ENCODE measurements at places on chromosomes 16 and 17.

DNA sequence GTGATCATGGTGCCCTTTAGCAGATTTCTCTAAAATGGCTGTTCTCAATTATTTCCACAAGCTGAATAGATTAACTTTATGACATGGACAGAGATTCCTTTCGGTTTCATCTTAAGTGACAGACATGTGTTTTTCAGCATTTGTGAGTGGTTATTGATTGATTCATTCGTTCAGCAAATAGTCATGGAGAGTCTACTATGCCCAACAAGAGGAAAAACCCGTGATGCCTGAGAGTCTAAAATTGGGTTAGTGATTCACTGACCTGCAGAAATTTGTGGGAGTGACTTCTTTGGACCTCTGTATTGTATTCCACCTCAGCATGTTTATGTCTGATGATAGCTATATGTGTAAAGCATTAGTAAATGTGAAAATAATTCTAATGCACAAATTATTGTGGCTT, 28.0 kb upstream of the DUSP14 start:
- DNase-seq = no peak

GRCh38 chr17:15384142-15384787, 42.9 kb upstream of the TEKT3 start:
- no peak for DNase-seq

DNA sequence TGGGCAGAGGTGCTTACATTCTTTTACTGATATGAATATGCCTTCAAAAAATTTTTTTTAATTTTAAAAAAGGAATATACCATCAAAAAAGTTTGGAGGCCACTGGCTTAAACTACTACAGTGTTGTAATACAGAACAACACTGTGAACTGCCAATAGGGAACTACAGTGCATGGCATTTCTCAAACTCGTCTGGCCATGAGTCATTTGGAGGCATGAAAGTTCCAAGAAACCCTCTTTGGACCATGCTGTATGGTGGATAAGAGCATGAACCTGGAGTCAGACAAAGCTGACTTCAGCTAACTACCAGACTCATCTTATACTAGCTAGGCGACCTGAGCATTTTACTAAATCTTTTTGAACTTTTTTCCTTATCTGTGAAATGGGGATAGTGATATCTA, 9.2 kb upstream of the NF1 start:
- no peak for DNase-seq

- DNase-seq = peak; percentile 85
Measured at GRCh38 chr17:3913531-3914311, 2.5 kb downstream of the P2RX1 start.

GRCh38 chr16:65796481-65796880, 570.0 kb upstream of the CDH5 start:
- DNase-seq = no peak

- no peak for DNase-seq
Measured at GRCh38 chr17:40518401-40519088, 17.1 kb upstream of the TNS4 start.

DNA sequence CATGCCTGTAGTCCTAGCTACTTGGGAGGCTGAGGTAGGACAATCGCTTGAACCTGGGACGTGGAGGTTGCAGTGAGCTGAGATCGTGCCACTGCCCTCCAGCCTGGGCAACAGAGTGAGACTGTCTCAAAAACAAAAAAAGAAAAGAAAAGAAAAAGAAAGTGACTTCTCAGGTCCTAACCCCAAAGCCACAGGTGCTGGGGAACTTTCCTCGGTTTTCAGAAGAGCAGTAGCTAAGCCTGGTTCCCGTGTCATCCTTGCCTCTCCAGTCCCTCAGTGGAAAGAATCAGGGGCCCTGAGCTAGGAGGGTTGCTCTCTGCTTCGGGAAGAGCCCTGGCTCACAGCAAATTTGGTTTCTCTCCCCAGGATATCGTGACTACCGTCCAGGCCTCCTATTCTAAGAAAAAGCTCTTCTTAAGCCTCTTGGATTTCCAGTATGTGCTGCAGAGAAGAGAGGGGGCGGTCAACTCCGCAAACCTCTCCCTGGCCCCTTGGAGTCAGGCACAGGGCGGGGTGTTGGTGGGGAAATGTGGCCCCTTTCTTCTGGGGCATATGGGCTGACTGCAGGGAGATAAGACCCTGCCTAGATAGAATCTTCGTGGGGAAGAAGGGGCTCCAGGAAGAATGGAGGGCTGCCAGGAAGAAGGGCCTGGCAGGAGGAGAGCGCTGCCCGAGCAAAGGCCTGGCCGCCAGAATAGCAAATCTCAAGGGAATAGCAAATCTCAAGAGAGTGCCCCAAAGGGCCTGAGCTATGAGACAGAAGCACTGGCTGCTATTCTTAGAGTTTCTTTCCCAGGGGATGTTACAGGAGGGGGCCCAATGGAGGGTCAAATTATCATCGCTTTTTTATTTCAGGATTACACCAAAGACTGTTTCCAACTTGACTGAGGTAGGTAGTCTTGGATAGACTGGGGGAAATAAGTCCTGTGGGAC, 8.3 kb upstream of the NLRC5 start:
- no peak for DNase-seq

DNA sequence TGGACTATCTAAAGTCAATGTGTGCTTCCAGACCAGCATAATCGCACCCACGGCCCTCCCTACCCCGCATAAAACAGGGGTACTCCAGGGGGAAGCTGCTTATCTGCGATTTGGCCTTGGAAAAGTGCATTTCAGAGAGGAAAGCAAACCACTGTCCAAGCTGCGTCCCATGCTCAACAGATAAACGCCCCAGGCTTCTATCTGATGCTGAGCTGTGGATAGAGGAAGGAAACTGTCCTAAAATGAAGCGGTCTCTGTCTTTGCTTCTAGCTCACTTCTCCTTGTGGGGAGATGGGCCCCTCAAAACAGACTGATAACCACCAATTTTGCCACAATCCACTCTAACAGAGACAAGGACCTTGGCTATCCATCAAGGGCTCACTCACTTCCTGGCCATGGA, 160.5 kb upstream of the TNRC6C start:
- no peak for DNase-seq

DNA sequence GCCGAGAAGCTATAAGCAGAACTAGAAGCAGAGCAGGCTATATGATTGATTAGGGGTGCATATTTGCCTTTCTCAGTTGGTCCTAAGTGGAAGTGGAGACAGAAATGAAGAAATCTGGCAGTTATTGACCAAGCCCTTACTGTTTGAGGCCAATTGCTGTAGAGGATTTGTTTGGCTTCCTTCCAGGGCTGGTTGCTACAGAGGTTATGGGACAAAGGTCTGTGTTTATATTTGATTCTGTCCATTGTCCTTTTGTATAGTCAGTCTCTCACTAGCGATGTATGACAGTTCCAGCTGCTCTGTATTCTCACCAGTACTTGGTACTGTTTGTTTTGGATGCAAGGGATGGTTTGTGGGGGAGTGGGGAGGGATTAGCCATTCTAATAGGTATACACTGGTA, 7.3 kb upstream of the ALOX15 start:
- DNase-seq = no peak

- DNase-seq = no peak
Measured at GRCh38 chr16:73113336-73113735, 65.4 kb upstream of the ZFHX3 start.

- no peak for DNase-seq
Measured at GRCh38 chr17:62923258-62924150, 42.5 kb upstream of the TANC2 start.

DNA sequence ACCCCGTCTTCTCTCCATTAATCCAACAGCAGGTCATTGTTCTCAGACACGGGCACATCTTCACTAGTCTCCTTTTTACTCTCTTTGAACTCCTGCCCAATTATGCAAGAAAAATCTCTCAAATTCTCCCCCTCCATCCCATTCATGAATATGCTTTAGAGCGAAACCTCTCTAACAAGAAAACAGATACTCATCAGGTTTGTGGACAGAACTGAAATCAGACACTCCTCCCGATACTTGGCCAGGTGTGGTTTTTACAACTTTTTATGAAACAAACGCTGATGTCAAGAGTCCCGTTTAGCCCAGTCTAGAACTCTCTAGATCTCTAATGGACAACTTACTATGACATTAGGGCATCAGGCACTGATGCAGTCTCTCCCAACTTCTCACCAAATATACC, 40.9 kb downstream of the PIK3R5 start:
- no peak for DNase-seq

DNA sequence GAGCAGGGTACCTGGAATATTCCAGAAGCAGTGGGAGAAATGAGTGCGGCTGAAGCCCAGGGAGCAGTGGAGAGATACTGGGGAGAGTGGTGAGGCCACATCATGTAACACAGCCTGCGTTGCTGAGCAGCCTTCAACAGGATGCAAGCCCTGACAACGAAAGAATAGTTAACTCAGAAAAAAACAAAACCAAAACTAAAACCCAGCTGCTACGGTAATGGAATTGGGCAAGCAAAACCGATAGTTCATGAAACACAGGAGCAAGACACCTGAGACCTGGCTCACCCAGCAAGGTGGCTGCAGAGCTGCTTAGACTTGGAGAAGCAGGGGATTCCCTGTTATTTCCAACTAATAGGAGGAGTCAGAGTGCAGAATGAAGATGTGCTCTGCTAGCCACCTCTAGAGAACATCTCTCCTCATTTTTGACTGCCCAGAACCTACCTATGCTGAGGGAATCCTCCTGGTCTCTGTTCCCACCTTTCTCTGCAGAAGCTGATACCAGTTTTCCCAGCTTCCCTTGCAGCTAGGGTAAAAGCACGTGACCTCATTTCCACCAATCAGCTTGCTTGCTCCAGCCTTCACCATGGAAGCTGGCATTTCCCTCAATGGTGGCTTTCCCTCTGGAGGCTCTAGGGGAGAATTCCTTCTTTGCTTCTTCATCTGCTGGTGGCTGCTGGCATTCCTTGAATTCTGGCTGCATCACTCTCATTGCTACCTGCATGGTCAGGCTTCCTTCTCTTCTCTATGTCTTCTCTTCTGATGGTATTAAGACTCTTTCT, 59.4 kb upstream of the XYLT1 start:
- peak; percentile 38 for DNase-seq

DNA sequence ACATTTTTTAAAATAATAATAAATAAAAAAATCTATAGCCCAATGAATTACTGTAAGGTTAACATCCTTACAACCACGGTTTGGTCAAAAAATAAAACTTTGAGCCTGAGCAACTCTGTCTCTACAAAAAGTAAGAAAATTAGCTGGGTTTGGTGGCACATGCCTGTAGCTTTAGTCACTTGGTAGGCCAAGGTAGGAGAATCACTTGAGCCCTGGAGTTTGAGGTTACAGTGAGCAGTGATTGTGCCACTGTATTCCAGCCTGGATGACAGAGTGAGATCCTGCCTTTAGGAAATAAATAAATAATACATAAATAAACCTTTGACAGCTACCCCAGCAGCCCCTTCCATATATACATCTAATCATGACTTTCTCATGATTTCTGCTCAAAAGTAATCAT, 26.9 kb upstream of the PHAF1 start:
- DNase-seq = no peak

- DNase-seq = no peak
Measured at GRCh38 chr16:68202091-68202519, 33.8 kb downstream of the ESRP2 start.

DNA sequence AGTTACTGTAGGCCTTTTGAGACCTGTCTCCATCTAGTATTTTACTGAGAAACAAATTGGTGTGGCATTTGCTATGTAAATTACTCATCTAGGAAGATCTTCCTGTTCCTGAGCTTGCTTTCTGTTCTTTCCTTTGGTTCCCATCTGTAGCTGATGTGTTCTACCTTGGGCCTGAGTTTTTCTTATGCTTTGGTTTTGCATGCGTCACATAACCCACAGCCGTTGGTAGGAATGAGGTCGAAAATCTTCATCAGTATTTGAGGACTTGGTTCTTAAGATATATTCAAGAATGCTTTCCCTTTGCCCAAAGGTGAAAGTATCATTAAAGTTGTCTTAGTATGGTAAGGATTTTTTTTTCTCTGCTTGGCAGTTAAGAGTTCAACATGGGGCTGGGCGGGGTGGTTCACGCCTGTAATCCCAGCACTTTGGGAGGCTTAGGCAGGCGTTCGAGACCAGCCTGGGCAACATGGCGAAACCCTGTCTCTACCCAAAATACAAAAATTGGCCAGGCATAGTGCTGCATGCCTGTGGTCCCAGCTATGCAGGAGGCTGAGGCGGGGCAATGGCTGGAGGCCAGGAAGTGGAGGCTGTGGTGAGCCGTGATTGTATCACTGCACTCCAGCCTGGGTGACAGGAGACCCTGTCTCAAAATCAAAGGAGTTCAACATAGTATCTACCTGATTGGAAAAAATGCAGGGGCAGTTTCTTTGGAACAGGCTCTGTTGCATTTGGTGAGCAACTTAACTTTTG, 28.8 kb downstream of the IST1 start:
- no peak for DNase-seq

DNA sequence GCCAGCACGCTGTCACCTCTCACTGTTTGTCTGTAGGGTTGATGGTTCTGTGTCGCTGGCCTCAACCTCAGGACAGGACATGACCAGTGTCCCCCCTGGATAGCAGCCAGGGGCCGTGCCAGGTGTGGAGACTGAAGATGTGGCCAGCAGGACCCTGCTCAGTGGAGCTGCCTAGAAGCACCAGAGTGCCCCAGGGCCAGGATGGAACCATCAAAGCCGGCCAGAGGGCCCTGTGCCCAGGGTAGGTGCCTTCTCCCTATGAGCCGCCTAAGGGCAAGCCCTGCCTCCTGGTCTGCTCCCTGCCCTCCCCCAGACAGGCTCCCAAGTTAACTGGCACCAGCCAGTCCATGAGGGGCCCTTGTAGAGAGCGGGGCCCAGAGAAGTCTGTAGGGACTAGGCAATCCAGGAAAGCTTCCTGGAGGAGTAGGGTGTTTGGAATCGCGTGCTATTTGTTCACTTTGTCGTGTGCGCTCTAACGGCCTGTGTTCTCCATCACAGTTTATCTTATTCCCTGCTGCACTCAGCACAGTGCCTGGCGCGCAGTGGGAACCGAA, 546 bp upstream of the NDUFB10 start:
- DNase-seq = no peak

DNA sequence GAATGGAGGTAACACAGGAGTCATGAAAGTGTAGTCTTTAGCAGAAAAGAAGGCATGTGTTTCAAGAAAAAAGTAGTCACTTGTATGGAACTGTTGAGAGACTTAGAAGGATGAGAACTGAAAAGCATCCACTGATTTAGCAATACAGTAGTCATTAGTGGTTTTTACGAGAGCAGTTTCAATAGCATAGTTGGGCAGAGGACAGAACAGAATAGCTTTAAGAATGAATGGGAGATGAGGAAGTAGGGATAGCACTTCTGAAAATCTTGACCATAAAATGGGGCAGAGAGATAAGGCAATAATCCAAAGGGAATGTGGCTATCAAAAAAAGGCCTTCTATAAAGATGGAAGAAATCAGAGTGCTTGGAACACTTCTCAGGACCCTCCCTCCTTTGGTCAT, 64.8 kb upstream of the C17orf78 start:
- DNase-seq = no peak

GRCh38 chr16:49179714-49180330, 101.8 kb downstream of the CBLN1 start:
- no peak for DNase-seq
